ENCODE measurements at places on chromosomes 2 and 18.
A peak's percentile ranks its signal among the peaks of the same experiment; 100 is the strongest.

DNA sequence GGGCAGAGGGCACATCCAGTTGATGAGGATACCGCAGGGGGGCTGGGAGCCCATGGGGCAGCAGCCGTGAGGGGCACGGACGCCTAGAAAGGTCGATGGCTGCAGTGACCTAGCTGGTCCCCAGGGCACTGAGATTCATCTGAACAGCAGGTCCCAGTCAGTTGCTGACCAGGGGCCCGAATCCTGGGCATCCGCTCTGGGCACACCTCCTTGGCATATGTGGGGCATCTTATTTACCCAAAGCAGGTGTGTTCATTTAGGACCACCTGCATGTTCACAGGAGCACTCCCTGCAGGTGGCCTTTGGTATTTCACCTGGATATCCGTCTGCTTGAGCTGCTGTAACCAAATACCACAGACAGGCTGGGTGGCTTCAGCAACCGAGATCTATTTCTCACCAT, 72.0 kb upstream of the ODC1 start:
- no peak for DNase-seq

DNA sequence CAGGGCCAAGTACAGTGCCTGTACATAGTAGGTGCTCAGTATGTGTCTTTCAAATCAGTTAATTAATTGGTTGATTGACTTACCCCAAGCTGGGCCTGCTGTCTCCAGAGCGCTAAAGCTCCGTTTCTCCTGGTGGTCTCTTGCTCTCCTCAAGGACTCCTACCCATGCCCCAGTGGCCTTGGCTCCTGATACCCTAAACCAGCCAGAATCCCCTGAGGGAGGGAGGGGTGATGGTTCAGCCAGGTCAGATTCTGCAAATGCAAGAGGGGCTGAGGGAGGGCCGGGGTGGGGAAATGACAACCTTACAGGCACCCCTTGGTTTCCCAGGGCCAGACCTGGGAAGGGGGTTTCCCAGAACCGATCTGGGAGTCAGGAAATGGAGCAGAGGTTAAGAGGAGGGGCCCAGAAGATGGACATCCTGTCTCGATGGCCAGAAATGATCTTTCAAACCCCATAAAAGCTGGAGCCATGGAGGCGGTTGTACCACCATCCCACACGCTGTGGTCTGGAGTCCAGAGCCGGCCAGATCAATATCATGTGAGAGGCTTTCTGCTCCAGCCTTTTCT, 209.1 kb downstream of the TNS1 start:
- DNase-seq = no peak

DNA sequence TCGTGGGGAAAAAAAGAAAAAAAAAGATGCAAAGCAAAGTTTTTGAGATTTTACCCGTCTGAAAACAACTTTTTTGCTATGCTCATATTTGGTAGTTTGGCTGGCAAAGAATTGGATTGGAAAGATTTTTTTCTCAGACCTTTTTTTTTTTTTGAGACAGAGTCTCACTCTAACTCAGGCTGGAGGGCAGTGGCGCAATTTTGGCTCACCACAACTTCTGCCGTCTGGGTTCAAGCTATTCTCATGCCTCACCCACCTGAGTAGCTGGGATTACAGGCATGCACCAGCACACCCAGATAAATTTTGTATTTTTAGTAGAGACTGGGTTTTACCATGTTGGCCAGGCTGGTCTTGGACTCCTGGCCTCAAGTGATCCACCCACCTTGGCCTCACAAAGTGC, 56.3 kb upstream of the TANC1 start:
- peak; percentile 5 for DNase-seq

DNA sequence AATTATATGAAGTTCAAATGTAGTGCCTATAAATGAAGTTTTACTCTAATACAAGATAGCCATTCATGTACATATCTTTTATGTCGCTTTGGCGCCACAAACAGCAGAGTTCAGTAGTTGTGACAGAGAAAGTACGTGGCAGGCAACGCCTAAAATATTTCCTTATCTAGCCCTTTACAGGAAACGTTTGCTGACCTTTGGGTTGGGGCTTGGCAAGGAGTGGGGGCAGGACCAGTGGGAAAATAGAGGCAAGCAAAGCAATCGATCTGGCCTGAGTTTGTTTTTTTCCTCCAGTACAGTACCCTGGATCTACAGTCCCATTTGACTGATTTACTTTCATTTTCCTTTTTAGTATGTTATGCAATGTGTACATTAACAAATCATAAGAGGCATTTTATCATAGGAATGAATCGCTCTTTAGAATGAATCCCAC, 13.1 kb downstream of the CCDC68 start:
- DNase-seq = no peak

- DNase-seq = no peak
Measured at GRCh38 chr2:158091647-158092046, 10.0 kb upstream of the UPP2 start.
